ENCODE measurements at places on chromosomes 1 and 21. TPM values are rescaled to one million over a fixed set of nuclear protein-coding genes. Genes with fewer than 3 reads are reported as not detected.
A peak's percentile ranks its signal among the peaks of the same experiment; 100 is the strongest.

DNA sequence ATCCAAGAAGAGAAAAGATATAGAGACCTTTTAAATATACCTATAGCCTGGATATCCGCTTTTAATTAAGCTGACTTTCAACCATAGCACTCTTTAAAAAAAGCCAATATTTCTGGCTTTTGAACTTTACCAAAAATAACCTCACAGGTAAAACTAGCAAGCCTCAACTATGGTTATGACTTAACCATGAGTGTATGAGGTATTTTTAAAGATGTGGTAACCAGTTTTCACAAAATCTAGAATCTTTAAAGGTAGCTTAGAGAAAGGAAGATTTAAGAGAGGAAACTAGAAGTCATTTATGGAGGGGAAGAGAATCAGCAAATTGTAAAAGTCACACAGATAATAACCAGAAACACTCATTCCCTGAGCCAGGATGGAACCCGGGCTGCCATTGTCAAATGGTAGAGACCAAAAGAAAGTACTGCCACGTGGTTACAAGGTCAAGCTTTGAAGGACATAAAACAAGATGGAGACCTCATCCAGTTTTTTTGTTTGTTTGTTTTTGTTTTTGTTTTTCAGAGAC is 288.4 kb upstream of the RGS18 start:
- DNase-seq: no peak

DNA sequence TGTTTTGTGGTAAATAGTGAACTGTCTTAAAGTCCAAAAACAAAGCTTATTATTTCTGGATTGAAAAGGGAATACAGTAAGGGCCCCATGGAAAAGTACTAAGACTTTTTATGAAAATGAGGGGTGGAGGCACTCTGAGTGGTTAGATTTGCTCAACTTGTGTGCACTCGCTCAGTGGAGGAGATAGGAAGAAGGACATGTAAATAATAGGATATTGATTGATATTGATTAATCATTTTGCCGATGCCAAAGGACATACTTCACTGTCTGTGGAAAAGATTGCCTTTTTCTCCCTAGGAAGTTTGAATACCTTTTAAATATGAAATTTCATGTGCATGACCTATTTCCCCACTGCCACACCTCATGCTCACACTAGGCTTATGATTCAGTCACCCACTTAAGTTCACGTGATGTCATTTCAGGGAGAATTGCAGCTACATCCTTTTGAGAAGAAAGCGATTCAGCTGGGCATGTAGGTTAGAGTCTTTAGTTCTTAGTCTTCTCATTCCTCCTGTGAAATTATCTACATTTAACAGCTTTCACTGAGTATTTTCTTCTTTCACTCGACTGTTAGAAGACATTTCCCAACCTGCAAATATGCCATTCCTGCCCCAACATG is 5.0 kb downstream of the MTR start:
- DNase-seq: no peak

DNA sequence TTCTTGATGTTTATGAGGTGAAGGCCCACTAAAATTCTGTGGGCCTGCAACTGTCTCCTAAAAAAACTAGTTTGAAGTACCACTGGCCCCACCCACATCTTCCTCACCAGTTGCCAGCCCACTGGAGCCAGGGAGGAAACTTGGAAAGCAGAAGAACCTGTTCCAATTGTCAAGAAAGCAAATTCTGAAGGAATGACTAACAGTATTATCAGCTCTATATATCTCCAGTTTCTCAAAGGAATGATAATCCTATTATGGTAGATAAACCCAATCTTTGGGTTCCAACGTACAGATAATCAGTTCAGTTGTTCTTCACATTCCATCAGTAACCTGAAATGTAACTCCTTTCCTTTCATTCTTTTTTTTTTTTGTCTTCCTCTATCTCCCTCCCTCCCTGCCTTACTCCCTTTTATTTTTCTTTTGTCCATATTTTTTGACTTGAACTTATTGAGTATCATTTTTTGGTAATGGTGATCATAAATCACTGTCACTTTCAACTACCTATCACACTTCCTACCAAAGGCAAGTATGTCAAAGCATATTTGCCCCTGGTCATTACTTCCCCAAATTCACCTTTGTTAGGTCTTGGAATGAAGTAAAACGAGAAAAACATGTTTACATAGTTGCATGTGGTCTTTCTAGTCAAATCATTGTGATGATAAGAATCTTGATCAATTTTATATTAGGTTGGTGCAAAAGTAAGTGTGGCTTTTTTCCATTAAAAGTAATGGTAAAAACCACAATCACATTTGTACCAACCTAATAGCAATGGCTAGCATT is 943.4 kb downstream of the TTLL7 start:
- no peak for DNase-seq

- no peak for DNase-seq
Observed at GRCh38 chr1:66617362-66618184, 83.6 kb downstream of the SGIP1 start.

- peak; percentile 53 for DNase-seq
Observed at GRCh38 chr1:170929835-170930554, 5.3 kb upstream of the MROH9 start.

- no peak for DNase-seq
Observed at GRCh38 chr1:66968574-66968973, 43.8 kb downstream of the MIER1 start.

DNA sequence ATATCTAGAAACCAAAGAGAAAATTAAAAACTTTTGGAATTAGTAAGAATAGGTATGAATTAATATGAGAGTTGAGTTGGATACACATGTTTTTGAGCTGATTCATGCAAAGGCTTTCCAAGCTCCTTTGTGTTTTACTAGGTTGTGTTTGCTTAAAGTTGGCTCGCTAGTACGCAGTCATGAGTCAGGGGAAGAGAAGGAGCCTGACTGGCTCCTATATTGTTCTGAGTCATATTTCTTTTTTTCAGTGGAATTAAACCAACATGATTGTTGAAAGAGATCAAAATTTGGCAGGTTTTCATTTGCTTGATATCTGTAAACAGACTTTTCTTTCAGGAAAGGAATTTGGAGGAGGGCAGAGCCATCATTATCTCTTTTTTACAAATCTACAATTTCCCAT is 66.7 kb downstream of the MAGI3 start:
- no peak for DNase-seq

DNA sequence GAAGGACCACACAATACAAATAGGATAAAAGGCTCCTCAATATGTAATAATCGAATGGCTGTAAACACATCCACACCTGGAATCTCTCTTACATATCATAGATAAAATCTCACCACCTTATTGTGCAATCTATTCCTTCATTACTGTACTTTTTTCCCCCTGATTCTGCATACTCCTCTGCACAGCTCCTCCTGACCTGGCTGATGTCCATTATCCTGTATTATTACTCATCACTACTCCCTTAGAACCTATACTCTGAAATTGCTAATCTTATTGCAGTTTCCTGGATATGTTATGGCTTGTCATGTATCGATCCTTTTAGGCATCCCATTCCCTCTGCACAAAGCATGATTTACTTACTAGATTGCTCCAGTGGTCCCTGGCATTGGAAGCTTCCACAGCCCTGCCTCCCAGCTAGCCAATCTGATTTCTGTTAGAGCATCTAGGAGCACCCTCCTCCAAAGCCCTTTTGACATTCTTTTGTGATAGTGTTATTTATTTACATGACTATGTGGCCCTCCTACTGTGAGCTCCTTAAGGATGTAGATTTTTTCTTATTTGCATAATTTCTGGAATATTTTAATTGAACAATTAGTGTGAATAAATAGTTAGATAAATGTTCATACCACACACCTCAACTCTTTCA is 24.2 kb upstream of the PHGDH start:
- no peak for DNase-seq

DNA sequence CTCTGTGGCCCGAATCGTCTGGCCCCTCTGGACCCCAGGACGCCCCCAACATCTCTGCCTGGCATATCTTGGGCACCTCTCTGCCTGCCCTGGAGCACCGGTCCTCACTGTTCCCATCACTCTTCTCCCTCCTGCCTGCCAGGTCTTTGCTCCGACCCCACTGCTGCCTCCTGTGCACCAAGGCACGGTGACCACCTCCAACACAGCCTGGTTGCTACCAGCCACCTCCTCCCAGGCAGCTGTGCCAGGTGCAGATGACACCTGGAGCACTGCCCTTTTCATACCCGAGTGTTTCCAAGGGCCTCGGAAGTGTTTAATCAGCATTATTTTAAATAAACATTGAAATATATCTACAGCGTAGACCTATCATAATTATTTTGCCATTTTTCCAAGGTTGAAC is 31.3 kb downstream of the PKNOX1 start:
- no peak for DNase-seq

DNA sequence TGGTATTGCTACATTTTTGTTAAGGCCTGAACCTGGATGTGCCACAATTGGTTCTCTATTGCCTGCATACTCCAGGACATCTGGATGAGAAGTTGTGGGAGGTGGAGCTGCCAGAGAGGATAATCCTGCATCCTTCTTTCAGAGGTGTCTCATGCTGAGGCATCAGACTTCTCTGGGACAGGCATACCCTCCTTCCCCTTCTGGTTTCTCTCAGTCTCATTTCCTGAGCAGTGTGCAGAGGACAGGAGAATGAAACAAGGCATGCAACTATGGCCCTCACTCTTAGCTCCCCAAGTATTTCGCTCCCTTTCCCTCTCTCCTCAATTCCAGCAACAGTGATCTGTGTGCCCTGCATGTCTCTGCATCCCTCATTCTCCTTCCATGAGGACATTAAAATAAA is 7.6 kb upstream of the RGSL1 start:
- no peak for DNase-seq

DNA sequence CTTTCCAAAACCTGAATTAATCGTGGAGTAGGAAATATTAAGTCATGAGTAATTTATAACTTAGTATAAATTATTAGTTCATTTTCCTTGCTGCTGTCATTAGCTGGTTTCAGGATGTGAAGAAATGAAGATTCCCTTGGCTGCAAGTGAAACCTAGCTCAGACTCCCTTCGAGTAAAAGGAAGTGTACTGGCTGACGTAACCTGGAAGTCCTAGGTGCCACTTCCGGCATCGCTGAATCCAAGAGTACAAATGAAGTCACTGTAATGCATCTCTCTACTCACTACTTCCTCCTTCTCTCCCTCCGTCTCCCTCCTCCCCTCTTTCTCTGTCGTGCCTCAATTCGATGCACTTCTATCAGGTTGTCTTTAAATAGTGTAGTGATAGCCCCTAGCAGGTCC is 28.8 kb downstream of the ZP4 start:
- DNase-seq: no peak

- no peak for DNase-seq
Observed at GRCh38 chr1:162361349-162361748, 15.3 kb downstream of the SPATA46 start.

DNA sequence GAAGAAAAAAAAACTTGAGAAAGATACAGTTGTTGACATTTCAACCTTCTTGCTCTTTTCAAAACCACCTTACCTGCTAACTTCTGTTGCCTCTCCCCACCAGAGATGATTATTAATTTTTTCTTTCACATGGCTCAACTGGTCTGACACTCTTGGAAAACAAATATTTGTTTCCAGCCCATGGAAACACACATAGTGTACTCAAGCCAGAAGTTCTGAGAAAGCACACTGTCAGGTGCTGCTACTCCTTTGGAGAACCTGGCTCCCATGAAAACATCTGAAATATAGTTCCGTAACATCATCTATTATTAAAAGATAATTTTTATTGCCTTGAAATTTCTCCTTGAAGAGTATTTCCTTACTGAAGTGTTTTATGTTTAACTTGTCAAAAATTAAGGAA is 145.0 kb upstream of the C1orf105 start:
- DNase-seq: no peak

- DNase-seq: peak; percentile 65
Observed at GRCh38 chr1:166479052-166479631, 312.3 kb upstream of the FAM78B start.

The LRRC38 gene
- total RNA-seq: not detected

The NLRP3 gene
- 8.5 TPM for total RNA-seq

The FAM151A gene
- total RNA-seq: not detected

The GSTM5 gene
- total RNA-seq: 0.36 TPM

The RHD gene
- not detected for total RNA-seq

The C1orf185 gene
- total RNA-seq: not detected
